ENCODE measurements at places on chromosomes 12 and 14.
A peak's percentile ranks its signal among the peaks of the same experiment; 100 is the strongest.

DNA sequence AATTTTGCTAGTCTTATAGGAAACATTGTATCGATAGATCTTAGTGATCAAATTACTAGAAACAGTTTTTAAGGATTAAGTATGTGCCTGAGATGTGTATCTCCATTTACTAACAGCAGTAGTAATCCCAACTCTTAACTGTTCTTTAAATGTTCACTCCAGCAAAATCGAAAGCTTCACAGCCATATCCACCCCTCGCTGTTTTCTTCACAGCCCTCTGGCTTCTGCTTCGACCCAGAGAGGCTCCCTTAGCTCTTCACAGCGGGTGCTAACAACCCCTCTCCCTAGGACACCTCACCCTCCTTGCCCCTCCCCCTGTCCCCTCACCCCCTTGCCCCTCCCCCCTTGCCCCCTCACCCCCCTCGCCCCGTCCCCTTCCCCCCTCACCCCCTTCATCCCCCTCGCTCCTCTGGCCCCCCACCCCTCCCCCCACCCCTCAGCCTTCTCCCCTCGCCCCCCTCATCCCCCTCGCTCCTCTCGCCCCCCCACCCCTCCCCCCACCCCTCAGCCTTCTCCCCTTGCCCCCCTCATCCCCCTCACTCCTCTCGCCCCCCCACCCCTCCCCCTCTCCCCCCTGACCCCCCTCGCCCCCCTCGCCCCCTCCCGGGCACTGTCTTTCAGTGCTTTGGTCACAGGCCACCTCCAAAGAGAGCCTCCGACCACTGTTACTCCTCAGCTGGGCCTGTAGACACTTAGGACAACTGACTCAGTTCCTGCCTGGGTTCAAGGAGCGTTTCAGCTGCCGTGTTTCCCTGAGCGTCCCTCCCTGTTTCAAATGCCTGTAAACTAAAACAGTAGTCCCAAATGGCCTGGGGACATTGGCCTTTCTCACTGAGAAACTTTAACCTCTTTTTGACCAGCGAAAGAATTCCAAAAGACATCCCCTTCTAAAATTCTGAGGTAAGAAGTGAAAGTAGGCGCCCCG lies 46.0 kb upstream of the DYNC1H1 start:
- DNase-seq: no peak

GRCh38 chr14:71533390-71533789 lies 398.8 kb upstream of the RGS6 start:
- no peak for DNase-seq

DNA sequence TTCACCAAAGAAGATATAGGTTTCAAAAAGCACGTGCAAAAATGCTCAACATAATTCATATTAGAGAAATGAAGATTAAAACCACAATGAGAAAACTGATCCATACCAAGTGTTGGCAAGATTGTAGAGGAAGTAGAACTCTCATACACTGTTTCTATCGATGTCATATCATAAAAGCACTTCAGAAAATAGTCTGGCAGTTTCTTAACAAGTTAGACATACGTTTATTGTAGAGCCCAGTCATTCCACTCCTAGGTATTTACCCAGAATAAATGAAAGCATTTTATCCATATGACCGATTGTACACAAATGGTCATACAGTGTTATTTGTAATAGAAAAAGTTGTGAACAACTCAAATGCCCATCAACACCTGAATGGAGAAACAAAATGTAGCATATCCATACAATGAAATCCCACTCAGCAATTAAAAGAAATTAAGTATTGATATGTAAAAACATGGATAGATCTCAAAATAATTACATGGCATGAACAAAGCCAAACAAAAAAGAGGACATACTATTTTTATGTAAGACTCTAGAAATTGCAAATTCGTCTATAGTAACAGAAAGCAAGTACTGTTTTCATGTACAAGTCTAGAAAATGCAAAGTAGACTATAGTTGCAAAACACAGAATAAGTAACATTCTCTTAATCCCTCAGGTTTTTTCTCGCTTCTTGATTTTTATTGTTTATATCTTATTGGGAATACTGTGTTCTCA lies 41.0 kb downstream of the USP15 start:
- DNase-seq: no peak

- DNase-seq: peak; percentile 2
Measured at GRCh38 chr12:27332714-27333402, at the start of gene BMAL2. TSS of gene BMAL2 (plus strand) at chr12:27332836. CDS start at chr12:27333073, 237 bp downstream.

GRCh38 chr14:49861699-49862088 lies 9.1 kb upstream of the NEMF start:
- DNase-seq: peak; percentile 51

DNA sequence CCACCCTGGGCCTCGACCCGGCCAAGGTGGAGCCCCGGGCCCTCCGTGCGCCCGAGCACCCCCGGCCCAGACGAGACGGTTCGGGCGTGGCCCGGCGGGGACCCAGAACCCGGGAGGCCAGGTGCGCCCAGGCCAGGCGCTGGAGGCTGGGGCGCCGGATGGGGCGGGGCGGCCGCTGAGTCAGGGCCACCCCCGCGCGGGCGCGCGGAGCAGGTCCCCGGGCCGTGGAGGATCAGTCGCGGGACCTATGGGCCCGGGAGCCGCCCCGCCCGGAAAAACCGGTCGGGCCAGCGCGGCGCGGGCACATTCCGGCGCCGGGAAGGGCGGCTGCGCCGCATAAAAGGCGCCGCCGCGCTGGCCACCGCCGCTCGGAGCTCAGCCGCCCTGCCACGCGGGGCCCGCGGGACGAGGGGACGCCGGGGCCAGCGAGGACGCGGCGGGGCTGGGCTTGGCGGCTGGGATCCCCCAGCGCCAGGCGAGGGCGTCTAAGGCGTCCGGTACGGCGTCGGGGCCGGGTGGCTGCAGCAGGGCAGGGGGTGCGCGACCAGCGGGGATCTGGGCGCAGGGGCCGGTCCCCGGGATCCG lies 21.5 kb upstream of the KIF26A start:
- DNase-seq: no peak

DNA sequence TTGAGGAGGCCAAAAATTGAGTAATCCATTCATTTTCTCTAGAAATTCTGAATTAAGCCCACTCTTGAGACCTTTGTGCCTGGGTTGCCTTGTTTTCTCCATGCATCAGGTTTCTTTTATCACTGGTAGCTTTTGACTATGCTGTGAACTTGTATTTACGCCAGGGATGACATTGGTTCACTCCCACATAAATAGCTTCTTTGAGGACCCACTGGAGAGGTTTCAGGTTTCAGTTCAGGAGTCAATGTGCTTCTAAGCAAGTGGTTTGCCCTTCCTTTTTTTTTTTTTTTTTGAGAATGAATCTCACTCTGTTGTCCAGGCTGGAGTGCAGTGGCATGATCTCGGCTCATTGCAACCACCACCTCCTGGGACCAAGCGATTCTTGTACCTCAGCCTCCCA lies 10.2 kb upstream of the SLC17A8 start:
- DNase-seq: no peak

- DNase-seq: no peak
Measured at GRCh38 chr14:71448431-71449315, 483.6 kb upstream of the RGS6 start.

DNA sequence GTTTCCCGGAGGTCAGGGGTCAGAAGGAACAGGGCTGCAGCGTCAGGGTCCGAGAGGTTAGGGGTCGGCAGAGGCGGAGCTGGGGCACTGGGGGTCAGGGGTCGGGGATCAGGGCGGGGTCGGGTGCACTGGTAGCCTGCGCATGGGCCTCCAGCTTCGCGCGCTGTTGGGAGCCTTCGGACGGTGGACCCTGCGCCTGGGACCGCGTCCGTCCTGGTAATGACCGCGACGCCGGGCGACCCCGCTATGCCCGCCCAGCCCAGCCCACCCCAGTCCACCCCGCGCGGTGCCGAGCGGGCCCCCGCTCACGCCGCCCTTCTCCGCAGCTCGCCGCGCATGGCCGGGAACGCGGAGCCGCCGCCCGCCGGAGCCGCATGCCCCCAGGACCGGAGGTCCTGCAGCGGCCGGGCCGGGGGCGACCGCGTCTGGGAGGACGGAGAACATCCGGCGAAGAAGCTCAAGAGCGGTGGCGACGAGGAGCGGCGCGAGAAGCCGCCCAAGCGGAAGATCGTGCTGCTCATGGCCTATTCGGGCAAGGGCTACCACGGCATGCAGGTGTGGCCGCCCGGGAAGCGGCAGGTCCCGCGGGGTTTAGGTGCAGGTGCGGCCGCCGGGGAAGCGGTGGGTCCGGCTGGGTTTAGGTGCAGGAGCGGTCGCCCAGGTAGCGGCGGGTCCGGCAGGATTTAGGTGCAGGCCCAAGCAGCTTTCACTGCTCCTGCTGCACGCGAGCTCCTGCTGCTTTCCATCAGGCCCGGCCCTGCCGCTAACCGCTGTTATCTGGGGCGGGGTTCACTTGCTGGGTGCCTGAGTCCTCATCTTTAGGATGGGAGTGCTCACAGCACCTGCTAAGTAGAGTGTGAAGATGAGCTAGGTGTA lies 743 bp downstream of the PUS1 start:
- peak; percentile 27 for DNase-seq

GRCh38 chr12:100448656-100449055 lies 25.0 kb upstream of the NR1H4 start:
- no peak for DNase-seq

GRCh38 chr12:29157486-29157946 lies 8.4 kb downstream of the FAR2 start:
- no peak for DNase-seq

- DNase-seq: no peak
Measured at GRCh38 chr14:105255021-105255507, 6.7 kb downstream of the BTBD6 start.

GRCh38 chr12:94380507-94380906 lies 79.2 kb downstream of the CEP83 start:
- DNase-seq: no peak
